Suprapubic skin (tissue), 4 donors: ENCODE measurements at places on chromosomes 5 and 9. TPM values are rescaled to one million over a fixed set of nuclear protein-coding genes. Genes with fewer than 3 reads are reported as not detected.

The OBP2B gene
- total RNA-seq: 7.5 TPM

The ROPN1L gene
- 0.81 TPM for total RNA-seq

The FBXL17 gene
- total RNA-seq: 62.5 TPM

The ELAVL2 gene
- 0.48 TPM for total RNA-seq

The PTGES gene
- total RNA-seq: 22.2 TPM

The PCDHGA12 gene
- 6.8 TPM for total RNA-seq

The PCDHGA4 gene
- 5.6 TPM for total RNA-seq

The PTGS1 gene
- total RNA-seq: 72.7 TPM

The CACNA1B gene
- 0.08 TPM for total RNA-seq

The IFNK gene
- total RNA-seq: not detected

The SEMA4D gene
- 43.0 TPM for total RNA-seq

The LVRN gene
- 0.23 TPM for total RNA-seq

The PCDHA4 gene
- 0.62 TPM for total RNA-seq

The FAXDC2 gene
- total RNA-seq: 52.7 TPM

The SPINK7 gene
- total RNA-seq: 22.9 TPM

The TYRP1 gene
- total RNA-seq: 133 TPM
